Posterior cingulate gyrus (tissue), 11 donors: ENCODE measurements at places on chromosomes 2 and 18.
A peak's percentile ranks its signal among the peaks of the same experiment; 100 is the strongest.

- DNase-seq = no peak
These were observed 38.4 kb downstream of the RNF144A start for GRCh38 chr2:6955511-6956136.

DNA sequence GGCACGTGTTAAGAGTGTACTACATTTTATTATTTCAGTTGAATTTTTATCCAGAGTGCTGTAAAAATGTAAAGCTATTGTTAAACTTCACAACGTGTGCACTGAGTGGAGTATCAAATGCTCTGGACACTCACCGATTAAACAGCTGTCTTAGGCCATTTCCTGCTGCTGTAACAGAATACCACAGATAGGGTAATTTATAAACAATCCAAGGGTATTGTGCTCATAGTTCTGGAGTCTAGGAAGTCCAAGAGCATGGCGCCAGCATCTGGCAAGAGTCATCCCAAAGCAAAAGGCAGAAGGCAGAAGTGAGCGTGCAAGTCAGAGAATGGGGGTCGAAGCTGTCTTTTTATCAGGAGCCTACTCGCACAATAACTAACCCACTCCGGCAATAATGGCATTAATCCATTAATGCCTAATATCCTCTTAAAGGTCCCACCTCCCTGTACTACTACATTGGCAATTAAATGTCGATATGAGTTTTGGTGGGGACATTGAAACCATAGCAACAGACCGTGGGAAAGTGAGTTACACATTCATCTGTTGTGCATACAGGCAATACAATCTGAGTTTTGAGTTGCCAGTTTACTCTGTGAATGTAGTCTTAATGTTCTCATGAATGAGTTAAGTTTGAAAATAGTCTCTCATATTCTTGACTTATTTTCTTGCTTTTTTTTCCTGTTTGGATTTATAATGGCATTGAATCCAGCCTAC, 64.8 kb downstream of the ARMC9 start:
- DNase-seq = no peak

DNA sequence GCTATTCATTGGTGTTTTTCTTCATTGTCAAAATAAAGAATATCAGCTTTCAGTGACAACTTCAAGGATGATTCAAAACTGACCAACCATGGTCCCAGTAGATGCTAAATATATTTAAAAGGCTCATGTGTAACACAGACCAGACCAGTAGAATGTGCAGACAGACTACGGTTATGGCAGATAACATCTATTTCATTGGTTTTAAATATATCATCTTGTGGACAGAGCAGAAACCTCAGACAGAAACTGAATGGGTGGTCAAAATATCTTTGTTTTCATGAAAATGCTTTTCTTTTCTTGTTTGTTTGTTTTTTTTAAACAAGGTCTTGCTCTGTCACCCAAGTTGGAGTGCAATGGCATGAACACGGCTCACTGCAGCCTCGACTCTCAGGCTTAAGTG, 107.4 kb upstream of the CREB1 start:
- no peak for DNase-seq

- no peak for DNase-seq
These were observed 284.7 kb downstream of the DCC start for GRCh38 chr18:52624702-52625101.

DNA sequence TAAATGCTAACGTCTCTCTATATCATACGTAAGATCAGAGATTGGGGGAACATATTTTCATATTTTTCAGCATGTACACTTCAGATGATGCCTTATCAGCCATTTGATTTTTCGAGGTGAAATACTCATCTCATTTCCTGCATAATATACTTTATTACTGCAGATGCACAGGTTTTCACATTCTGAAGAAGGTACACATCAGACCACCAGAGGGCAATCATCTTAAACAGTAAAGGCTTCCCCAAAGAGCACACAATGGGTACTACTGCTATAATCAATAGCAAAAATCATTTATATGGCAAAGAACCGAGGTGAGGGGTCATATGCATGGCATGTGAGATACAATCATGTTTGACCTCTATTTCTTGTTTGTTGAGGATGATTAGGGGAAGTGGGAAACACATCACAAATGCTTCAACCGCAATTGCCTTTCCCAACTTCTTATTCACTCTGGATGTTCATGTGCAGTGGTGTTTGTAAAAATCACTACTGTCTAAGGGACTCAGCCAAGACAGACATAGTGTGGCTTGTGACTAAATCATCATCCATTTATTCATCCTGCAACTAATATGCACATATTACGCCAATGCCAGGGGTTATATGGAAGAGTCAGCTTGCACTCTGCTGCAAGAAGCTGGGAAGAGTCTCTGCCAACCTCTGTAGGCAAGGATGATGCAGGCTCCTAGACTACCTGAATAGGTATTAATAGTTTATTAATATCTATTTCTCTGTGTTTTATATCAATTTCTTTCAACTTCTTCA, 118.7 kb downstream of the EPB41L3 start:
- DNase-seq = no peak

GRCh38 chr18:37846996-37847395, 281.4 kb upstream of the CELF4 start:
- no peak for DNase-seq

DNA sequence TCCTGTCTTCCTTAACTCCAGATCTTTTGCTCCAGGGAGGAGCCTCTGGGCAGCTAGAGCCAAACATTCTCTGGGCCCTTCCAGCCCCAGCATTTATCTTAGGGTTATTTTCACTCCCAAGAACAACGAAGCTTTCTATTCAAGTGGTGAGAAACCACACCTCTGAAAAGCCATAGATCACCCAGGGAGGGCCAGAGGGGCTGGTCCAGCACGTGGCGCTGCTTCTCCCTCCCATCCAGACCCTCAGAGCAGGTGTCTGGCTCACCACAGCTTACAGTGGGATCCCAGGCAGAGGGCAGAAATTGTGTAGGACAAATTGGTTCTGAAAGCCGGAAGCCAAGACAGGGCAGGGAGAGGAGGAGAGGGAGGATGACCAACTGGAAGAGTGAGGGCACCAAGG, 74.0 kb upstream of the PKDCC start:
- DNase-seq = no peak

GRCh38 chr2:165950438-165950837, 3.1 kb downstream of the TTC21B start:
- DNase-seq = no peak

- no peak for DNase-seq
These were observed 21.1 kb downstream of the CPS1 start for GRCh38 chr2:210577263-210578071.

- DNase-seq = no peak
These were observed 5.4 kb upstream of the PUM2 start for GRCh38 chr2:20356042-20356441.

GRCh38 chr2:121736462-121737336, at the start of gene NIFK:
Gene NIFK, minus strand, starts transcription at chr2:121736875. Its CDS starts 25 bp downstream, at chr2:121736850.
- DNase-seq = peak; percentile 100

DNA sequence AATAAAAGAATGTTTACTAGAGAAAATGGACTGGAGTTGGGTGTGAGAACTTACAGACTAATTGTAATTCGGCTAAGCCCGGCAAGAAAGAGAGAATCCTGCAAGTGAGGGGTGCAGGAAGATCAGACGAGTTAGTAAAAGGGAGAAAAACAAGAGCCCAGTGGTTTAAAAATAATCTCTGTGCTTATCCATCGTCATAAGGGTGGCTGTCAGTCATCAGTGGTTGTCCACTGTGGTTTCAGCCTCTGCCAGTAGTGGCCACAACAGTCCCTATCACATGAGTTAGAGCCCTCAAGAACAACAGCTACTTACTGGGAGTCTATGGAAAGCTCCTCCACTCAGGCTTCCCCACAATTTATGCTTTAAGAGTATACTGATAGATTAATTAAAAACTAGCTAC, 239.8 kb downstream of the SETBP1 start:
- DNase-seq = no peak

GRCh38 chr18:9782073-9782857, 74.2 kb downstream of the RAB31 start:
- DNase-seq = no peak

DNA sequence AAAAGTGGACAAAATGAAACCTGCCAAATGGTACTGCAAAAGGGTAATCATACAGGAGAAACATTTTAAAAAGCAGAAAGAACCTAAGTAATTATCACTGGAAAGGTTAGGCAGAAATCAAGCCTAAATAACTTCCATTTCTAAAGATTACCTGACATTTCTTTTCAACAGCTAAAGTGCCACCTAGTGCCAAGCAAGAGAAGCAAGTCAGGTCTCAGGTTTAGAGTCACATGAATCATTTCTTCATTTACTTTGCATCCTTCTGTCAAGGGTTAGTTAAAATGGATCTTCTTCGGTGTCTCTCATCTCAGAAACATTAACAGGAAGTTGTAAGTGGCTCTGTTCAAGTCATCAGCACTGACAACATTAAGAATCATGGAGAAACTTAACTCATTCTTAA, 90.3 kb downstream of the AKAIN1 start:
- DNase-seq = no peak

- DNase-seq = no peak
These were observed 28.8 kb downstream of the SETBP1 start for GRCh38 chr18:44709307-44710126.

DNA sequence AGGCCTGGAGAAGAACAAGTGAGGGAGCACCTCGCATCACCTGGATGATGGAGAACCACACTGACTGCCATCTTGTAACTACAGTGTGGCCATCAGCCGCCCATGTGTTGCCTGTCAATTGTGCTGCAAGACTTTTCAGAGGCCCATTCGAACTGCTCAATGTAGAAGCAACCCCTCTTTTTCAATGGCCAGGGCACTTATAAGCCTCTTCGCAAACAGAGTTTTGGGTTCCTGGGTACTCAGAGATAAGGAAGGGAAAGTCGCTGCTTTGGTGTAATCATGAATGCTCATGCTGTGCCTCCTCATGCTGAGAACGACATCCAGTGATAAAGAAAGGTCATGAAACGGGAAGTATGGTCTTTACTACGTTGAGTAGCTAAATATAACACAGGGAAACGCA, 143.9 kb upstream of the SLC39A10 start:
- no peak for DNase-seq

- no peak for DNase-seq
These were observed 109.6 kb upstream of the EML6 start for GRCh38 chr2:54613794-54614257.

DNA sequence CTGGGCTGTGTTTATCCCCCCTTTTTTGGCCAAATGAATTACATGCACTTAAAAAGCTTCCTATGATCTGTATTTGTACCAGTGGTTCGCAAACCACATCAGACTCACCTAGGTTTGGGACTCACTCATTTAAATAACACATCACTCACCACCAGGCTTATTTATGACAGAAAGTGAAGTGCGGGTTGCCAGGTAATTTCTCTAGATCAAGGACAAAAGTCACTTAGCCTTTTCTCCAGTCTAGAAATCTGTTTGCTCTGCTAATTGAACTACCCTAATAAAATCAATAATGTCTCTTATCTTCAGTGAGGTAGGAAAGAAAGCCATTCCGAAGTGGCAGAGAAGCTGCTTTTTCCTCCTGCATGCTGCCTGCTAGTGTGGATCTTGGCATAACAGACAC, 88.1 kb upstream of the SLC8A1 start:
- DNase-seq = no peak

DNA sequence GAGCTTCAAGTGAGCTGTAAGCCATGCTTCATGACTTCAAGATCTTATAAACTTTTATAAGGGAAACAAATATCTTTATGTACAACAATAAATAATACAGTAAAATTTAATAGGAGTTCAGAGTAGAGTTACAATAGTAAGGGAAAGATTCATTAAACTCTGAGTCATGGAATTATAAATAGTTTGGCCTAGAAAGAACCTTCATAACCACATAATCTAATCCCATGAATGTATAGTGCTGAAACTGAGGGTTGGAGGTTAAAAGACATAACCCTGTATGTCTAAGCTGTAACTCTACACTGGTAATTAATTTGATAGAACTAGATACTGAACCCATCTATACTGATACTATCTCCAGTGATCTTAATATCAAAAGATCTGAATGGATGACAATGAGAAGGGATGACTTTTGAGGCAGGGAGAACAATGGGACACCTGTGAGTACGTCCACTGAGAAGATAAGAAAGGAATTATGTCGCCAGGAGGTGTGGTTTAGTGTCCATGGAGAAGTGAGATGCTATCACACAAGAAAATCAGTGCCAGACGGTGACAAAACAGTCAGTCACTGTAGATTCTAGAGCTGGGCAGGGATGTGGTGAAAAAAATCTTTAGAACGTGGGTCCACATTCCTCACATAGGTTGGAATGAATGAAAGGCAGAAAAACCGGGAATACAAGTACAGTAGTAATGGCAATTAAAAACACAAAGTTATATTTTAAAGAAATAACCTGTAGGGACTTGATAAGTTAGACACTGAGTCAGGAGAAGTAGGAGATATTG, 1.1 kb downstream of the IL1F10 start:
- no peak for DNase-seq

- DNase-seq = no peak
These were observed 125.9 kb upstream of the CTDP1 start for GRCh38 chr18:79553696-79554095.

DNA sequence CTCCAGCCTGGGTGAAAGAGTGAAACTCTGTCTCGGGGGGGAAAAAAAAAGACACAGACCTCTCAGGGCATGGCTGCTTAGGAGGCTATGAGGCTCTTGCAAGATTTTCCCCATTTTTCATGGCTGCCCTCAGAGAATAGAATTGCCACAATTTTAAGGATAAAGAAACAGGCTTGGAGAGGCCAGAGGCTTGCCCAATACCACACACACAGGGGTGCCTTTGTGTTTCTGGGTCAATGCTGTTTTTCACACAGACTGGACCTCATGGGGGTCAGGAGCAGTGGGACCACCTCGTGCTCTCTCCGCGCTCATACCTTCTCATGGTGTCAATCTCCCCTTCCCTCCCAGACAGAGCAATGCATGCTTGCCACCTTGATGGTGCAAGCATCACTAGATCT, 65.4 kb upstream of the ST3GAL5 start:
- no peak for DNase-seq

GRCh38 chr2:171158790-171159371, 1.8 kb downstream of the TLK1 start:
- no peak for DNase-seq

GRCh38 chr18:79873449-79874110, 75.8 kb downstream of the KCNG2 start:
- no peak for DNase-seq
